ENCODE measurements at places on chromosomes 13 and 19. TPM values are rescaled to one million over a fixed set of nuclear protein-coding genes. Genes with fewer than 3 reads are reported as not detected.
A peak's percentile ranks its signal among the peaks of the same experiment; 100 is the strongest.

- DNase-seq = no peak
Measured at GRCh38 chr19:31533114-31533513, 183.9 kb upstream of the TSHZ3 start.

Gene PPP1R15A
- total RNA-seq = 17.2 TPM

- no peak overlapping the region for H3K27ac ChIP-seq
- H3K36me3 ChIP-seq = peaks cover 11% of the 10 kb centered on the region
- no peaks in the 10 kb centered on the region for H3K27me3 ChIP-seq
- DNase-seq = no peak
- H3K4me1 ChIP-seq = no peaks in the 10 kb centered on the region
- no peak overlapping the region for H3K4me3 ChIP-seq
Measured at GRCh38 chr13:47158593-47158992, 261.7 kb upstream of the HTR2A start.

DNA sequence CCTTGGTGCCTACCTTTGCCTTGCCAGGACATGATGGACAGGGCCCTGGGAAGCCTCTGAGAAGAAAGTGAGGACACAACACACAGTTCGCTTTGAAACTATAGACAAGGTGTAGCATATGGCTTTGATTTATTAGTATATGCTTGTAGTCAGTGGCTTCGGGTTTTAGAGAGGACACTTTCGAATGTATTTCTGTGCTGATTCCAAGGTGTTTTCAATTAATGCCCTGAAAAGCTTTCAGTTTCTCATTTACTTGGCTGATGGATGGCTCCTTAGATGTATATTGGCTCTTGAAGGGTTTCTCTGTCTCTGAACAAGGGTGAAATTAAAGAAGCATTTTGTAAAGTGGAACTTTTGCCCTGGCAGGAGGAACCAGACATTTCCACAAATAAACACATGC is 106.9 kb downstream of the POSTN start:
- H3K4me3 ChIP-seq = no peak overlapping the region
- DNase-seq = no peak
- no peaks in the 10 kb centered on the region for H3K27me3 ChIP-seq
- H3K4me1 ChIP-seq = peaks cover 2% of the 10 kb centered on the region
- H3K27ac ChIP-seq = no peak overlapping the region

Gene LRRC63
- not detected for total RNA-seq

DNA sequence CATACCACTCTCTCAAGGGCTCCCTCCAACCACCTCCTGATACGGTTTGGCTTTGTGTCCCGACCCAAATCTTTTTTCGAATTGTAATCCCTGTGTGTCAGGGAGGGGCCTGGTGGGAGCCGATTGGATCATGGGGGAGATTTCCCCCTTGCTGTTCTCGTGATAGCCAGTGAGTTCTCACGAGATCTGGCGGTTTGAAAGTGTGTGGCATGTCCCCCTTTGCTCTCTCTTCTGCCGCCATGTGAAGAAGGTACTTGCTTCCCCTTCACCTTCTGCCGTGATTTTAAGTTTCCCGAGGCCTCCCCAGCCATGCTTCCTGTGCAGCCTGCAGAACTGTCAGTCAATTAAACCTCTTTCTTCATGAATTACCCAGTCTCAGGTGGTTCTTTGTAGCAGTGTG is 34.7 kb upstream of the SLC15A1 start:
- no peak overlapping the region for H3K4me3 ChIP-seq
- H3K27ac ChIP-seq = no peak overlapping the region
- H3K27me3 ChIP-seq = no peaks in the 10 kb centered on the region
- no peak for DNase-seq
- no peaks in the 10 kb centered on the region for H3K4me1 ChIP-seq

DNA sequence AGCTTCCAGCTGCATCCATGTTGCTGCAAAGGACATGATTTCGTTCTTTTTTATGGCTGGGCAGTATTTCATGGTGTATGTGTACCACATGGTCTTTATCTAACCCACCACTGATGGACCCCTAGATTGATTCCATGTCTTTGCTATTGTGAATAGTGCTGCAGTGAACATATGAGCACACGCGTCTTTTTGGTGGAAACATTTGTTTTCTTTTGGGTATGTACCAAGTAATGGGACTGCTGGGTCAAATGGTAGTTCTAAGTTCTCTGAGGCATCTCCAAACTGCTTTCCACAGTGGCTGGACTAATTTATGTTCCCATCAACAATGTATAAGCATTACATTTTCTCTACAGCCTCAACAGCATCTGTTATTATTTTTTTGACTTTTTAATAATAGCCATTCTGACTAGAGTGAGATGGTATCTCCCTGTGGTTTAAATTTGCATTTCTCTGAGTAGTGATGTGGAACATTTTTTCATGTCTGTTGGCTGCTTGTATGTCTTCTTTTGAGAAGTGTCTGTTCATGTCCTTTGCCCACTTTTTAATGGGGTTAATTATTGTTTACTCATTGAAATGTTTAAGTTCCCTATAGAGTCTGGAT is 6.8 kb upstream of the UBE2L5 start:
- no peak overlapping the region for H3K4me3 ChIP-seq
- H3K27me3 ChIP-seq = no peaks in the 10 kb centered on the region
- no peak overlapping the region for H3K27ac ChIP-seq
- 0 out of 2 replicates have a peak, but pooled peaks cover 1% of the 10 kb centered on the region for H3K4me1 ChIP-seq
- no peaks in the 10 kb centered on the region for H3K36me3 ChIP-seq
- DNase-seq = no peak

Gene ZNF566
- 18.0 TPM for total RNA-seq

GRCh38 chr19:45526143-45526542 is 18.9 kb downstream of the VASP start:
- DNase-seq = peak; percentile 94
- H3K36me3 ChIP-seq = peaks cover 39% of the 10 kb centered on the region
- peaks cover 3% of the 10 kb centered on the region for H3K27me3 ChIP-seq

DNA sequence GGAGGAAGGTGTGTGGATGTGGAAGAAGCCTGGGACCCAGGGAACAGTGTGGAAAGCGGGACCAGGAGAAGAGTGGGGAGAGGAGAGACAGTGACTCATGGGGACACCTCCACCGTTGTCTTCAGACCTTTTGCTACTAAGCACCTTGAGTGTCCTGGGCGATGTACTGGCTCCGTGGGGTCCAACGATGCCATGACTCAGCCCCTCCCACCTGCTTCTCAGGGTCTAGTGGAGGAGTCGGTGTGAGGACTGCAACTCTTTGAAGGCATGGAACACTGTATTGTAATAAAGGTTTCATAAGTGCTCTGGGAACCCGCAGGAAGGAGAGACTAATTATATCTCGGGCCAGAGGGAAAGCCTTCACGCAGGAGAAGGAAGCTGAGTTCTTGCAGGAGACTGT is 166.9 kb upstream of the KL start:
- peaks cover 9% of the 10 kb centered on the region for H3K4me1 ChIP-seq
- no peak for DNase-seq
- H3K27me3 ChIP-seq = no peaks in the 10 kb centered on the region

DNA sequence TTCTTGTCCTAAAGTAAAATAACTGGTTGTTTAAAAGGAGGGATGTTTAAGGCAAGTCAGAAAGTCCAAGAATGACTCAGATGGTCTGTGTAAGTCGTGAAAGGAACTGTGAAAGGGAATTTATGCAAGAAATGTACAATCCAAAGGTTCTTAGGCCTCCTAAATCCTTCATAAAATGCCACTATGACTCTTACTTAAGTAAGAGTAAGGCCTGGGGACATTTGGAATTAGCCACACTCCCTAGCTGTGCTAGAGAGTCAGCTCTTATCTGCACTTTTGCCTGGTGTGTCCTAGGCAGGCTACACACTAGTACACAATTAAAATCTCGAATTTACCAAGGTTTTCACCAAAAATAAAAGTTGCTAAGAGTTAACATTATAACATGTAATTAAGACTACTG is 686.9 kb downstream of the UQCRFS1 start:
- peaks cover 3% of the 10 kb centered on the region for H3K4me1 ChIP-seq
- no peak overlapping the region for H3K4me3 ChIP-seq
- no peak overlapping the region for H3K27ac ChIP-seq
- no peaks in the 10 kb centered on the region for H3K27me3 ChIP-seq

DNA sequence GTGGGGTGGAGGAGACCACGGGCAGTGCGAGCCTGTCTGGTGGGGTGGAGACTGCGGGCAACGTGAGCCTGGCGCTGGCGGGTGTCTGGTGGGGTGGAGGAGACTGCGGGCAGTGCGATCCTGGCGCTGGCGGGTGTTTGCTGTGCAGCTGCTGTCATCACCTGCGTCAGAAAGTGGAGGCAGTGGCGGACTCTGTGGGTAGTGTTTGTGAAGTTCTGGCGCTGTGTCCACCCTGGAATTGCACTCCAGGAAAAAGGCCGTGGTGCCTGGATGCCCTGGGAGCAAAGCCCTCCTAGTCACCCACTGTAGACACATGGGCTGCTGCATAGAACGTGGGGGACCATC is 6.2 kb downstream of the TEX29 start:
- H3K4me3 ChIP-seq = no peak overlapping the region
- DNase-seq = peak; percentile 24
- H3K27ac ChIP-seq = no peak overlapping the region
- no peaks in the 10 kb centered on the region for H3K27me3 ChIP-seq

GRCh38 chr19:11291991-11292390 is 4.0 kb upstream of the TSPAN16 start:
- H3K4me3 ChIP-seq = no peak overlapping the region
- no peaks in the 10 kb centered on the region for H3K27me3 ChIP-seq
- H3K36me3 ChIP-seq = no peaks in the 10 kb centered on the region
- H3K27ac ChIP-seq = no peak overlapping the region

GRCh38 chr13:31849206-31849605 is 109.9 kb downstream of the RXFP2 start:
- H3K4me1 ChIP-seq = no peaks in the 10 kb centered on the region
- no peaks in the 10 kb centered on the region for H3K36me3 ChIP-seq
- no peak overlapping the region for H3K27ac ChIP-seq
- H3K4me3 ChIP-seq = no peak overlapping the region
- DNase-seq = no peak

Gene ZNF607
- 27.5 TPM for total RNA-seq

DNA sequence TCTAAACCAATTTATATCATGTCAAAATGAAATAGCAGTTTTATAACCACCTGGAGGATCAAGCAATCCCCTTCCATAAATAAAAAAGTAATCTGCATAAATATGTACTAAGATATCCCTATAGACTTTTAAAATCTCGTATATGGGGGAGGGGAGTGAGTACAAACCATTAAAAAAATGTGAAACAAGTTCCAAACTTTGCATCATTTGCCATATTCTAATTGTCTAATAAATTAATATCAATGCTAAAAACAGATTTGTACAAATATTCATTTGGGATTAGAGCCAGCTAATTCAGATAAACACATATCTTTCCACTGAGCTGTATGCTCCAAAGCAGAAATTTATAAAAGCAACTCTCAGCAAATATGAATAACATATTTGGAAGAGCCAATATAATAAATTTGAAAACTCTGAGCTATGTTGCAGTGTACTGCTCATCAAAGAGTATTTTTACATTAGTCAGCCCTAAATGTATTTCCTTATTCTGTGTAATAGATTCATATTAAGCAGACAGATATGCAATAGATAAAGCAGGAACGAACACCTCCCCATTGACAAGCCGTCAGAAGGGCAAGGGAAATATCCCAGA is 970.2 kb downstream of the EFNB2 start:
- H3K27ac ChIP-seq = no peak overlapping the region
- no peaks in the 10 kb centered on the region for H3K27me3 ChIP-seq
- no peak overlapping the region for H3K4me3 ChIP-seq
- H3K4me1 ChIP-seq = no peaks in the 10 kb centered on the region

DNA sequence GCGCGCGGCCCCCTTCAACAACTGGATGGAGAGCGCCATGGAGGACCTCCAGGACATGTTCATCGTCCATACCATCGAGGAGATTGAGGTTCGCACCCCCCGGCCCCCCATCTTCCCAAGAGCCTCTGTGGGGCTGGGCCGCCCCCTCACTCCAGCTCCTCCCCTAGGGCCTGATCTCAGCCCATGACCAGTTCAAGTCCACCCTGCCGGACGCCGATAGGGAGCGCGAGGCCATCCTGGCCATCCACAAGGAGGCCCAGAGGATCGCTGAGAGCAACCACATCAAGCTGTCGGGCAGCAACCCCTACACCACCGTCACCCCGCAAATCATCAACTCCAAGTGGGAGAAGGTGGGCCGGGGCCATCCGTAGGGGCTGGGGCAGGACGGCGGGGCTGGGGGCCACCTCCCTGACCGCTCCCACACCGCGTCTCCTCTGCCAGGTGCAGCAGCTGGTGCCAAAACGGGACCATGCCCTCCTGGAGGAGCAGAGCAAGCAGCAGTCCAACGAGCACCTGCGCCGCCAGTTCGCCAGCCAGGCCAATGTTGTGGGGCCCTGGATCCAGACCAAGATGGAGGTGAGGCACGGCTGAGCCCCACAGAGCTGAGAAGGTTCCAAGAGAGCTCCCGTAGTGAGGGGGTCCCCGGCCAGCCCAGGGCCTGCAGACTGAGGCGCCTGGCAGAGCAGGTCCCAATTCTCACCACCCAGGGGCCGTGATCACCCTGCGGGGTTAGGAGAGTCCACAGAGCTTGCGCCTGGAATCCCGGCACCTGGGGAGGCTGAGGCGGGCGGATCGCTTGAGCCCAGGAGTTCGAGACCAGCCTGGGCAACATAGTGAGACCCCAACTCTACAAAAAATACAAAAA is 20.1 kb downstream of the CAPN12 start:
- peaks cover 83% of the 10 kb centered on the region for H3K36me3 ChIP-seq
- no peak overlapping the region for H3K4me3 ChIP-seq
- H3K27ac ChIP-seq = no peak overlapping the region
- no peak for DNase-seq

DNA sequence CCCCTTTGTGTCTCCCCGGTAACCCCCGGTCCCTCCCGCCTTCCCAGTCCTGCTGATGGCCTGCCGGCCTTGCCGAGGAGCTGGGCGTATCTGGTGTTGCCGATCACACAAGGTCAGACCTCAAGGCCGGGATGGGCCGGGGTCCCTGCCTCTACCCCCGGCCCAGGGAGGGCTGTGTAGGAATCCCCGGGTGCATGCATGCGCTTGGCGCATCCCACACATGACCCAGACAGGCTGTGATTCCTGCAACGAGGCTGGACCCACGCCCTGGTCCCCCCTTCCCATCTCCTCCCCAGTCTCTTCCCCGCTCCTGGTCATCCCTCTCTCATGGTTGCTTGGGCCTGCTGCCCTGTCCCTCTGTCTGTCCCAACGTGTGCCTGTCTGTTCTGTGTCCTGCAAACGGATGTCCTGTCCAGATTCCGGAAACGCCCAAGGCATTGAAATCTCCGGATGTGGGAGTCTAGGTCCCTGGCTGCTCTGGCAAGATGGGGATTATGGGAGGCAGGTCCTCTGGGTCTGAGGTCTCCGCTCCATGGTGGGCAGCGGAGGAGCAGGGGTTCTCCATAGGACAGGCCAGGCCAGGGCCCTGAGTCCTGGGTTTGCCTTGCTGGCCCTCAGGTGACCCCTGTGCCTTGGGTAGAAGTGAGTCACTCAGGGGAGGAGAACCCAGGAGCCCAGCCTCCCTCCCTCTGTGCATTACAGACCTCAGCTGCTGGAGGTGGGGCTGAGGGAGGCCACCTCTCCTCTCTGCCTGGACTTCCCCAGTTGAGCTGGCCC is 1.6 kb downstream of the PKN1 start:
- H3K27ac ChIP-seq = no peak overlapping the region
- no peaks in the 10 kb centered on the region for H3K4me1 ChIP-seq
- peaks cover 8% of the 10 kb centered on the region for H3K36me3 ChIP-seq

- DNase-seq = no peak
- H3K36me3 ChIP-seq = no peaks in the 10 kb centered on the region
- H3K27ac ChIP-seq = no peak overlapping the region
Measured at GRCh38 chr13:65623148-65623547, 1607.0 kb downstream of the PCDH9 start.

GRCh38 chr13:28528848-28529247 is 33.9 kb upstream of the FLT1 start:
- peaks cover 22% of the 10 kb centered on the region for H3K4me1 ChIP-seq
- no peaks in the 10 kb centered on the region for H3K27me3 ChIP-seq
- DNase-seq = no peak
- H3K36me3 ChIP-seq = no peaks in the 10 kb centered on the region
- no peak overlapping the region for H3K27ac ChIP-seq

- H3K36me3 ChIP-seq = peaks cover 5% of the 10 kb centered on the region
- H3K4me3 ChIP-seq = no peak overlapping the region
- no peaks in the 10 kb centered on the region for H3K27me3 ChIP-seq
- no peaks in the 10 kb centered on the region for H3K4me1 ChIP-seq
Measured at GRCh38 chr13:35648201-35648600, 171.7 kb upstream of the MAB21L1 start.
